ENCODE measurements at places on chromosomes 4 and X.

DNA sequence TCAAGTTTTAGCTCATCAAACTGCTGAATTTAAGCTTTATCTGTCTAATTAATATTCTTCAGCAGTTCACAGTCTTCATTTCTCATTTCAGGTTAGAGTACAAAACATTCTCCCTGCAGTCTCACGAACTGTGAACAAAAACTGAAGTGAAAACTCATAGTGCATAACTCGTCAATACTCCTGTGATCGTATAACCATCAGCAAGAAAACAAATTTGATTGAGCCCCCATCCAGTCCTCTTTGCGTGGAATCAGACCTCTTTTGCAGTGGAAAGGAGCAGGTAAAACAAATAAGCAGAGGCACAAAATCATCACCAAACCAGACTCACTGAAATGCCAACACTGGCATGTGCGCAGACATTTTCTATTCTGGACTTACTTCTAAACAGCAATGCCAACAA lies 12.7 kb downstream of the ADAM29 start:
- DNase-seq, result no peak

DNA sequence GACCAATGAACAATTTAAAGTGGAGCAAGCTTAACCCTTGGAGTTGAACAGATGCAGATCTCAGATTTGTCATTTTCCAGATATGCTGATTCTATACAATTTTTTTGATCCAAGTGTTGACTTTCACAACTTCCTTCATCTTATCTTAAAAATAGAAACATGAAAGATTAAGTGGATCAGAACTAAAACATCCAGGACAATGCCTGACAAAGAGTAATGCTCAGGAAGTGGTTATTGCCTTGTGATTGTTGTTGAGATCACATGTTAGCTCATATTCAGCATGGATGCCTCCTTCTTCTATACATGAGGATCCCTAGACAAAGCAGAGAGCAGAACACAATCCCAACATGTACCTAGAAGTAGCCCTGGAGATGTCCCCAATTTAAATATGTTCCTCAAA lies 160.9 kb downstream of the PPARGC1A start:
- no peak for DNase-seq

- no peak for DNase-seq
Measured at GRCh38 chr4:90241008-90241407, 113.8 kb downstream of the CCSER1 start.

- DNase-seq, result no peak
Measured at GRCh38 chr4:152258804-152259708, 276.8 kb downstream of the FBXW7 start.

DNA sequence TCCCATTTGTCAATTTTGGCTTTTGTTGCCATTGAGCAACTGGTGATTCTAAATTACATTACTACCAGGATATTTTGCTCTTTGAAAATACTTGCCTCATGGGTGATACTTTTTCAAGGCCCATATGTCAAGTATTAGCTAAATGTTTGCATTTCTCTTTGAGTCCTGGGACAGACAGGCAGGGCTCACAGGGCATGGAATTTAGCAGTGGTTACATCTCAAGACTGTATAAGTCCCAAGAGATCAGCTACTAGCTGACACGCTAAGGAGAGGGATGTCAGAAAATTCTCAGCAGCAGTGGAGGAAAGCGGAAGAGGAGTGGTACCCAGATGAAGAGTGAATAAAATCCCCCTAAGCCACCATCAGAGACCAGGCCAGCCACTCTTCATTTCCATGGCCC lies 224.9 kb downstream of the FRMPD4 start:
- DNase-seq, result no peak

DNA sequence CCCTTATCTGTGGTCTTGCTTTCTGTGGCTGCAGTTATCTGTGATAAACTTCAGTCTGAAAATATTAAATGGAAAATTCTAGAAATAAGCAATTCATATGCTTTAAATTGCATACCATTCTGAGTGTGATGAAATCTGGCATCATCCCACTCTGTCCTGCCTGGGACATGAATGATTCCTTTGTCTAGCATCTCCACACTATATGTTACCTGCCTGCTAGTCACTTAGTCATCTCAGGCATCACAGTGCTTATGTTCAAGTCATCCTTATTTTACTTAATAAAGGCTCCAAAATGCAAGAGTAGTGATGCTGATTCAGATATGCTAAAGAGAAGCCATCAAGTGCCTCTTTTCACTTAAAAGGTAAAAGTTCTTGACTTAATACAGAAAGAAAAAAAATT lies 14.3 kb upstream of the RAB9B start:
- no peak for DNase-seq

GRCh38 chr4:124183231-124183630 lies 529.3 kb downstream of the ANKRD50 start:
- no peak for DNase-seq

GRCh38 chrX:84216881-84217280 lies 28.9 kb upstream of the RPS6KA6 start:
- DNase-seq, result no peak

- no peak for DNase-seq
Measured at GRCh38 chrX:116873671-116874070, 410.9 kb upstream of the CT83 start.

DNA sequence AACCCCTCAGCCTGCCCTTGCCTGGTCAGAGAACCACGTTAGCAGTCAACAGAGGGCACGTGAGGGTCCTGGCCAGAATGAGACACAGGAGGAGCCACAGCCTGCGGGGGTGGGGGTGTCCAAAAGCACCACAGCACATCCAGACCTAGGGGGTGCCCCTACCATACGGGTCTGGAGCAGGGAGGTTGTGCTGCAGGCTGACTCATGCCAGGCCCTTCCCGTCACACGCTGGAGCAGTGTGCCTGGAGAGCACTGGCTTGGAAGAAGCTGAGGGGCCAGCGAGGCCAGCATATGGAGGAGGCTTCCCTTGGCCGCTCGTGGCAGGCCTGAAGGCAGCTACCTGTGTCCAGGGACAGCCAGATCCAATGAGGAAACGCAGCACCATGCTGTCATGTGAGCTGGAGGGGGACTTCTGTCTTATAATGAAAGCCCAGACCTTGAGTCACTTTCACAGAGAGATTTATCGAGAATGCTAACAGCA lies 1.5 kb upstream of the IRAK1 start:
- DNase-seq, result peak; percentile 10

GRCh38 chr4:7192252-7193029 lies at the start of gene SORCS2:
Gene SORCS2, plus strand, starts transcription at chr4:7192538.
- DNase-seq, result no peak

- no peak for DNase-seq
Measured at GRCh38 chr4:152185786-152186550, 349.9 kb downstream of the FBXW7 start.

- DNase-seq, result no peak
Measured at GRCh38 chrX:27254656-27255055, 208.5 kb downstream of the PPP4R3C start.

- no peak for DNase-seq
Measured at GRCh38 chr4:159216834-159217233, 114.0 kb downstream of the RAPGEF2 start.

Data from T-helper 2 cell (primary cell).